Stimulated activated CD8-positive, alpha-beta memory T cell treated with anti-CD3 and anti-CD28 coated beads, Interleukin-2, amount 100 ng/mL, for 1 hour (primary cell): ENCODE measurements at places on chromosomes 3 and 15.

GRCh38 chr15:69780374-69780773 is 317.3 kb downstream of the TLE3 start:
- DNase-seq, result no peak

GRCh38 chr3:108071368-108071767 is 19.5 kb downstream of the CD47 start:
- no peak for DNase-seq

- no peak for DNase-seq
Observed at GRCh38 chr3:126685493-126685892, 18.5 kb upstream of the CHCHD6 start.

GRCh38 chr15:48533982-48534381 is 111.5 kb downstream of the FBN1 start:
- no peak for DNase-seq

DNA sequence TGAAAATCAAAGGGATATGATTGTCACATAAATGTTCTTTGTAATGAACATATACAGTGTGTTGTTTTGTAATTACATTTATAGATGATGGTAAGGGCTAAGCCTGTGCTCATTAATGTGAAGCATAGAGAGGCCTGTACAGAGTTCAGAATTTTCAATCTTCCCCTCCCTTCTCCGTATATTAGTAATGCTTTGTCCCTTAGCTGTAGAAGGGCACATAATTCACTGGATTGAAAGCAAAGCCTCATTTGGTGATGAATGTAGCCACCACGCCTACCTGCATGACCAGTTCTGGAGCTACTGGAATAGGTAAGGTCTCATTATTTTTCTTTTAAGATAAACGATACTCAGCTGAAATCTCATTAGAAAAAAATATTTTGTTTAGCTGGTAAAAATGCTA is 130.2 kb downstream of the CDIN1 start:
- no peak for DNase-seq

DNA sequence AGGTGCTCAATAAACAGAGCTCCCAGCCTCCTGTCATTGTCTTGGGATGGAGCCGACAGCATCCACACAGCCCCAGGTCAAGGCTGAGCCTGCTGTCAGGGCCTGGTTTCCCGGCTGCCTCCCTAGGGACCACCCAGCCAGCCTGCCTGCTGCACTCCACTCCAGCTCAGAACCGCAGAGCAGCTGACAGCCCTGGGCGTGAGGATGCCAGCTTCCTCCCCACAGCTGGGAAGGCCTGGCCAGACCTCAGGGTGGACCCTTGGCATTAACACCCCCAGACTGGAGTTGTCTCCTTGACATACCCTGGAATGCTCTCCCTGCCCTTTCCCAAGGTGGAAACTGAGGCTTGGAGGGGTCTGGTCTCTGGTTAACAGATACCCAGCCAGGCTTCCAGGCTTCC is 112.0 kb downstream of the WNT7A start:
- no peak for DNase-seq

DNA sequence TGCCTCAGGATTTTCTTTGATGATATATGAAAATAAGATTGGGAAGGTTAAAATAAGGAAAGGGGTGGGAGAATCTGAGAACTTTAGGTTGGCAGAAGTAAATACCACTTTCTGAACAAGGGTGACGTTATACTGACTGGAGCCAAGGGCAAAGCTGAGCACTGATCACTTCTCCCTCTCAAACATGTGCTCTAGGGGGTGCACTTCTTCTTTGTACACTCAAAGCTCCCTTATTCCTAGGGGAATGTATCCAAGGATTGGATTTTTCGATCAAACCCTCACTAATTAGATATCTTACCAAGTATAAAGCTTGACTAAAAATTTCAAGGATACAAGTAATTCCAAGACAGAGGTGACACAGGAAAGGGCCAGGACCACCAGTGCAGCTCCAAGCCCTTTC is 243.9 kb upstream of the UMPS start:
- no peak for DNase-seq

DNA sequence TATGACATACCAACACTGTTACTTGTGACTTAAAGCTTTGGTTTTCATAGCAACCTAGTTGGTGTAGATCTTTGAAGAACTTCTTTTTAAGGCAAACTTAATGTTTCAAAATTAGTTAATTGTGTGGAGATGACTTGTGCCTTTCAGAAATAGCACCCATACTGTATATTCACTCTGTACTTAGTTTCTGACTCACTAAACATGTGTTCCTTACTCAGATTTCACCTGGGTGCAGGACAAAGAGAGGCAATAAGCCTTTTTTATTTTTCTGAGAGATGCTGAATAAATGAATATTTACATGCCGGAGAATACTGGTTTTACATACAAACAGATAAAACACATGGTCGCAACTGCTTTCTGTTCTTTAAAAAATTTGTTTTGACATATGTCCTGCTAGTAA is 44.8 kb downstream of the SLC25A26 start:
- no peak for DNase-seq

DNA sequence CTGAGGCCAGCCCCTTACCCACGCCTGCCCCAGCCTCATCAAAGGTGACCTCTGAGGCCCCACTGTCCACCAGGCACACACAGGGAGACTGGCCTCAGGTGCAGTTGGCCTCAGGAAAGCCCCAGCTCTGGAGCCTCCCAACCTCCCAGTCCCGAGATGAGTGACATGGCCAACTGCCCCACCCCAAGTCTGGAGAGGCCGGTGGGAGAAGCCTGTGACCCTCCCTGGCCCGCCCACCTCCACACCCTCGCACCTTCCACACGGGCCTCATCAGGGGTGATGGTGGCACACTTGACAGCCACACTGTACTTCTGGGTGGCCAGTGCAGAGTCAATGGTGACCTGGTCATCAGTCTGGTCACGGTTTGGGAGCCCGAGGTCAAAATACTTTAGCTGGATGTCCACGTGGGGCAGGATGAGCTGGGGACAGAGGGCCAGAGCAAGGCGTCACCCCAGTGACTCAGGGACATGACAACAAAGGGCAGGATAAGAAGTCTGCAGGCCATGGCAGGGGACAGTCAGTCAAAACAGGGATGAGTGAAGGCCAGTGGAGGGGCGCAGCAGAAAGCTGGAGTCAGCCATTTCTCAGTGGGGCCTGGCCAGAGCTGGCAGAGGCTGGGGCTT is 11.9 kb downstream of the IDH2 start:
- DNase-seq, result no peak

DNA sequence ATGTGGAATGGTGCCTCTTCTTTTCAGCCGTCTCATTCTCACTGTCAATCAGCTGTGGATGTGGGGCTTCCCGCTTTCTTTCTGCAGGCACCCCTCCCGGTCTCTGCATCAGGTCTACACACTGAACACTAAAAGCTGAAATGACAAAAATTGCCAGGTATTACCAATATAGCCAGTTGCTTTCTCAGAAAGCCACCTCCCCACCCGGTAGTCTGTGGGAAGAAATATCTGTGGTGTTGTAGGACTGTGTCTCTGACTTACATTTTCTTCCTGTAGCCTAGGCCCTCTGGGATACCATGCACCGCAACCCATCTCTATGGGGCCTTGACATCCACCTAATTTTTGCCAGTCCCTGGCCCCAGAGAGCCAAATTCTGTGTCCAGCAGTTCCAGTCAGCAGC is 19.2 kb upstream of the EPHB1 start:
- DNase-seq, result no peak
